IPS-NIHi11 (cell line): ENCODE measurements at places on chromosomes 11 and 22.

DNA sequence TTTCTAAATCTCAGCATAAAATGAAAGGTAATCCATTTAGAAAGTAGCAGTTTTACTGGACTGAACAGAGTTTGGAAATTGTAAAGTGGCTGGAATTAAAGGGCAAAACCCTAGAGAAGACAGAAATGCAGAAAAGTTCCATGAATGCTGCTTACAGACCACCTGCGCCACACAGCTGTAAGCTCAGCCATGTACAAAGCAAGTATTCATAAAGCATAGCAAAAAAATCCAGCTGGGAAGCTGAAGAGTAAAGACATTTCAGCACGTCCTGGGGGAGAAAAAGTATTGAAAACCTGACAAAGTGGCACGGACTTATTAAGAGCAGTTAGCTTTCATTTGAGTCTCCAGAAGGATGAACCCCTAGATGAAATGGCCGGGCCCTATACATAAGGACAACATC lies 220.1 kb upstream of the CNTN5 start:
- no peak for DNase-seq

DNA sequence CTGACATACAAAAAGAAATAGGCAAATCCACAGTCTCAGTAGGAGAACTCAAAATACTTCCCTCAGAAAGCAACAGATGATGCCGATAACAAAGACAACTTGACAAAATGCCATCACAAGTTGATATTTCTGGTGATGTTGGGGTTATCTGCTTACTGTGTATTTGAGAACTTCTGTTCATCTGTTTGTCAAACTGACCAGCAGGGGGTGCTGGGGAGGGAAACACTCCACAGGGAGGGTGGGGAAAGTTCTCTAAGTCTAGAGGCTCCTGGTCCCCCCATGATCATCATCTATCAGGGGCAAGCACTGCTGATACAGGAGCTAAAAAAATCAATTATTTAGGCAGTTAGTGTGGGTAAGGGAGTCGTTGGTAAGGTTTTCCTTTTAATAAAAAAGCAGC lies 19.2 kb downstream of the GLYATL1 start:
- DNase-seq = peak; percentile 51

GRCh38 chr22:19226428-19226827 lies 47.9 kb upstream of the SLC25A1 start:
- no peak for DNase-seq

DNA sequence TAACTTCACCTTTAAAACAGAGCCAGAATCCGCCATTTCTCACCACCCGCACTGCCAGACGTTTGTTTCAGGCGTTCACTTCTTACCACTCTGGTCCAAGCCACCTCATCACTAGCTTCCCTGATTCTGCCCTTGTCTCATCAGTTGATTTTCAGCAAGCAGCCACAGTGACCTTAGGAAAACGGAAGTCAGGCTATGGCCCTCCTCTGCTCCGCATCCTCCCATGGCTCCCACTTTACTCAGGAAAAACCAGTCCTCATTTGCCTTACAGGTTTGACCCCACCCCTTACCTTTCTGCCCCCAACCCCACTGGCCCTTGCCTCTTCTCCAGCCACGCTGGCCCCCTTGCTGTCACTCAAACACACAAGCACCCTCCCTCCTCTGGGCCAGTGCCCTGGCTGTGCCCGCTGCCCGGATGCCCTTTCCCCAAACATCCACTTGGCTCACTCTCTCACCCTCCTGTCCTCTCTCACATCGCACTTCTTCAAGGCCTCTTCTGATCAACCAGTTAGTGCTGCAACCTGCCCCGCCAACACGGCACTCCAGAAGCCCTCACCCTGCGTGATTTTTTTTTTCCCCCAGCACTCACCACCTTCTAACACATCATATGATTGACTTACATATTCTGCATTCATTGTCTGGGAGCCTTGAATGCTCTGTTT lies 18.9 kb downstream of the TPST2 start:
- no peak for DNase-seq

DNA sequence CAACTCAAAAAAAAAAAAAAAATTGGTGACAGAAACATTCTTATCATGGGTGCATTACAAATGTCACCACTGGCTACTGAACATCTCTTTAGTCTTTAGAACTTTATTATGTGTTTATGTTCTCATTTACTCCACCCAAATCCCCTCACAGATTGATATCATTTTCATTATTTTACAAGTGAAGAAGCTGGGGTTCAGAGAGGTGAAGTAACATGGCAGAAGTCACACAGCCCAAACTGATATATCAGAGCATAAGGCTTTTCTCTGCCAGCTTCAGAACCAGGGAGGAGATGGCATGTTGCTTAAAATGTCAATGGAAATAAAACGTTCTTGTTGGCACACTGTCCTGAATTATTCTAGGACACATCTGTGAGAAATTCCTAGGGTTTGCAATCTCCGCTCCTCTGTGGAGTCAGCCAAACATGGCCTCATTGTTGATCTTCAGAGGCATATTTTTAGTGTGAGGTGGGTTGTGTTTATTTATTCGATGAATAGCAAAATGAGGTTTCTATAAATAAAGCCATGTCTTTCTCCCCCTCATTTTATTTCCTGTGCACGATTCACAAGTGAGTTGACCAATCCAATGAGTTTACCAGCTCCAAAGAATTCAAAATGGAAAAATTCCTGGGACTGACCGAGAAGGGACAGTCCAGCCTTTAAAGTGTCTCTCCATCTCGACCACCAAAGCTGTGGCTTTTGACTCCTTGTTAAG lies 72.9 kb upstream of the ANO1 start:
- no peak for DNase-seq
